ENCODE measurements at places on chromosomes 1 and 21. TPM values are rescaled to one million over a fixed set of nuclear protein-coding genes. Genes with fewer than 3 reads are reported as not detected.

CD2 gene
- total RNA-seq = 329 TPM

GRCh38 chr1:18535391-18536210 lies 54.9 kb downstream of the KLHDC7A start:
- no peak overlapping the region for H3K27ac ChIP-seq
- H3K4me1 ChIP-seq = no peaks in the 10 kb centered on the region
- no peaks in the 10 kb centered on the region for H3K36me3 ChIP-seq
- H3K27me3 ChIP-seq = peaks cover 4% of the 10 kb centered on the region

DNA sequence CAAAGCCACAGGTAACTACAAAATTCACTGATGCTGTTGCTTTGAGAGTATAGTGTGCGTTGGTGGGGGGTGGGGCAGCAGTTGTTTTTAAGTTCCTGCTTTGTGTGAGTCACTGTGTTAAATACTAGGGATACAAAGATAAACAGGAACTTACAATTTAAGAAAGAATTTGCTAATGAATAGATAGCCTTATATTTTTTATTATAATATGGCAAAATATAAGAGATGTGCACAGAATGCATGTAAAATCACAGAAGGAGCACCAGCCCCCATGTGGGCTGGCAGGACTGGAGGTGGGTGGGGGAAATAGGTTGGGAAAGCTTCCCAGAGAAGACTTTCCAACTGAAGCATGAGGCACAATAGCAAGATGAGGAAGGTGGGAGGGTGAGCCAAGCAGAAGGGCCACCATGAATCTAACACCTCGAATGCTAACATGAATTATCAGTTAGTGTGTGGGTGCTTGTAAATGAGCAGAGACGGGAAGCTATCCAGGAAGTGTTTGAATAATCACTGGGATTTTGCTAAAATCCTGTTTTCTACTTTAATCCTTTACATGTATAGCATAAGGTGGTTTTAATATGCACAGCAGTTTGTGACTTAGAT lies 57.0 kb upstream of the RAVER2 start:
- peaks cover 10% of the 10 kb centered on the region for H3K4me1 ChIP-seq
- peaks cover 3% of the 10 kb centered on the region for H3K27me3 ChIP-seq
- DNase-seq = no peak
- no peak overlapping the region for H3K4me3 ChIP-seq

GRCh38 chr1:182283746-182284544 lies 107.6 kb downstream of the GLUL start:
- no peak for DNase-seq
- H3K27ac ChIP-seq = no peak overlapping the region
- no peaks in the 10 kb centered on the region for H3K36me3 ChIP-seq
- H3K4me3 ChIP-seq = no peak overlapping the region
- H3K27me3 ChIP-seq = peaks cover 4% of the 10 kb centered on the region

GRCh38 chr1:171800342-171800741 lies 18.9 kb downstream of the METTL13 start:
- H3K4me3 ChIP-seq = no peak overlapping the region
- DNase-seq = no peak
- no peaks in the 10 kb centered on the region for H3K27me3 ChIP-seq

TP73 gene
- total RNA-seq = 2.0 TPM

DNA sequence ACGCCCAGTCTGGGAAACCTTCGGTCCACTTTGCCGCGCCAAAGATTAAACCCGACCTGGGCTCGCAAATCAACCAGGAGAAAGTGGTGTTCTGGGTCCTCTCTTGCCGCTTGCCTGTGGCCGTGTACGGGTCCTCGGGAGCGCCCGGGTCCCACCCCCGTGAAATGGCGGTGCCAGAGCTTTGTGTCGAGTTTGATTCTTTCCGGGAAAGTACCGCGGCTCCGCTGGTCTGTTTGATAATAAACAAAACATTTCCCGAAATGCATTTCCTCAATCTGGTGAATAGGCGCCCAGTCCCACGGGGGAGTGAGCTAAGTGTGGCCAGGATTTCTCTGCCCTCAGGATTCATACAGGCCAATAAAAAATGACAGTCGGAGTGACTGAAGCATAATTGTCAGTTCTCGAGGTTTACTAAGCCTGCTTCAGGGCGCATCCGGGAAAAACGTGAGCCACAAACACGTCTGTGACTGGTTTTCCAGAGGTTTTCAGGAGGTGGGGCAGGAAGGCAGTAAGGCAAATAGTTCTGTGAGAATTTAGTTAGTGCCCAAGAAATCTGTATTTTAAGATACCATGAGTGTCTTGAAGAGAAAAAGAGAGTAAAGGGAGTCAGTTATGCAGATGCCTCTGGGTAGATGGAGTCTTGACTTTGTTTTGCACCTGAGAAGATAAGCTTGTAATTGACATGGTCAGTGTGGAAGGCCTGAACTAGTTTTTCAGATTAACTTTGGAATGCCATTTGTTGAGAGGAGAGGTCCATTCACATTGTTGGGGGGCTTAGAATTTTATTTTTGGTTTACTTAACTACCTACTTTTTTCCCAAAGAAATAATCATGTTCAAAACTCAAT lies 675 bp downstream of the IFNAR1 start:
- H3K4me3 ChIP-seq = no peak overlapping the region
- H3K4me1 ChIP-seq = peaks cover 24% of the 10 kb centered on the region
- H3K27me3 ChIP-seq = no peaks in the 10 kb centered on the region
